ENCODE measurements at places on chromosomes 5 and 9.

GRCh38 chr9:109164042-109164441, 3.0 kb downstream of the FRRS1L start:
- DNase-seq = no peak

DNA sequence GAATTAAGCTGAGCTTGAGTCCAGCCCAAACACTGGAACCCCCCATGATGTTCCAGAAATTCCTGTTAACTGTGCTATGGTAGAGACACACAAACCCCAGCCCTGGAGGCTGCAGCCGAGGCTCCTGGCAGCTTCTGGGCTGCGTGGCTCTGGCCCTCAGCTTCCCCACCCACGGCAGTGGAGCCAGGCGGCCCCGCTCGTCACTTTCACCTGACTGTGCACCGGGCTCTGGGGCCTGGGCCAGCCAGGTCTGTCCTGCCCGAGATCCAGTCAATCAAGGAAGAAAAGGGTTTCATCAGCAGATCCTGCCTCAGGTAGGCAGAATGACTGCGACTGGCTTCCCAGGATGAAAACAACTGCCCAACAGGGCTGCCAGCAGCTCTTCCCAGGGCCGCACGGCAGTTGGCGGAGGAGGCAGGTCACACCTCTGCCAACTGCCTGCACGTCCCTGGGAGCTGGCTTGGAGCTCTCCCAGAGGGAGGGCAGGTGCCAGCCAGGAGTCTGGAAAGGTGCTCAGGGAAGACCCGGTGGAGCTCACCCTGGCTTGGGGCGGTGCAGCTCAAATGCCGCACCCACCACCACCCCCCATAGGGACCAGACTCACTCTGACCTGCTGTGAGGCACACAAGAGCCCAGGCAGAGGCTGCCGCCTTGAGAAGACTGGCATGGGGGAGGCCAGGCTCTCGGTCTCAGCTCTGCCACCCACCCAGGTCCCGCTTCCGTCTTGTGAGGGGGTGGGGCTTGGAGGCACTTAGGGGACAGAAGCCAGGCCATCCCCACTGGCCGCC, 20.7 kb downstream of the BRD3 start:
- no peak for DNase-seq

GRCh38 chr9:137745541-137745991, 126.8 kb downstream of the EHMT1 start:
- DNase-seq = no peak

DNA sequence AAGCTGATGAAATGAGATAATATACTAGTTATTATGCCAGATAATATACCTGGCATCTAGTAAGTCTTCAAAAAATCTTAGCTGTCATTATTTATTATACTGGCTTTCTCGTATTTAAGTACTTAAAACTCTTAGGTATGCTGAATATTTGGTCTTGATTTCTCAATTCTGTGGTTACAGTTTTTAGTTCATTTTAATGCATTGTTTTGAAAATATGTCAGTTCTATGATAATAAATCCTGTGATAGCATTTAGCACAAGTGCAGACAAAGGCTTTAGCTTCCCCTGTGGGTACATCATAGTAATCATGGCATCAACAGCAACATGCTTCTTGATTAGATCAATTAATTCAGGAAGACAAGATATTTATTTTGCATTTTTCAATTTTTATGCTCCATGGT, 133.0 kb downstream of the SMC2 start:
- DNase-seq = no peak

DNA sequence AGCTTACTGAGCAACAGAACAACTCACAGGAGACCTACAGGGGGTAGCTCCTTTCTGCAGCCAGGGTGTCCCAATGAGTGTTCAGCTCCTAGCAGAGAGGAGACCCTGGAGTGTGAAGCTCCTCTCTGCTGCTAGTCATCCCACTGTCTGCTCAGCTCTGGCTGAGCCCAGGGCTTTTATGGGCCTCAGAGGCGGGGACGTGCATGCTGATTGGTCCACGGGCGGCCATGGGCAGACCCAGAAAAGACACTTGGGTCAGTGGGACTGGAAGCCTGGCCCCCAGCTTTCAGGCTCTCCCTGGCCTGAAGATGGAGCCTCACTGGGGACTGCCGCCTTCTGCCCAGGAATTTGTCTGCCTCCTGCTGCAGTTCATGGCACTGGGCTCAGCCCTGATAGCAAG, 40.6 kb downstream of the TSPAN17 start:
- no peak for DNase-seq

All from activated CD8-positive, alpha-beta memory T cell treated with anti-CD3 and anti-CD28 coated beads, Interleukin-2, amount 50 U/mL, for 48 hours (primary cell).